Fibroblast of pulmonary artery (primary cell): ENCODE measurements at places on chromosomes 4 and X.

DNA sequence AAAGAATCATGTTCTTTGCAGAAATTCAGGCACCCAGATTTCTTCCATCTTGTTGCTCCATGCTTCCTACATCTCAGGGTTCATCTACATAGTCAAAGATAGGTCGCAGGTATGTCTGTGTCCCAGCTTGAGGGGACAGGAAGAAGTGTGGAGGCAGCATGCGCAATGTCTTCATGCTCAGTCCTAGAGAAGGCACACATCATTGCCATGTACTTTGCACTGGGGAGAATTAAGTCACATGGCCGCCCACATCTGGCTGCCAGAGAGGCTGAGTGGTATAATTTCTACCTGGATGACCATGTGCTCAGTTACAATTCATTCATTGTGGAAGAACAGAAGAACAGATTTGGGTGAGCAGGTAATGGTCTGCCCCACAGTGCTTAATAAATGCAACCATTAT, 54.1 kb downstream of the GAB1 start:
- DNase-seq, result no peak

DNA sequence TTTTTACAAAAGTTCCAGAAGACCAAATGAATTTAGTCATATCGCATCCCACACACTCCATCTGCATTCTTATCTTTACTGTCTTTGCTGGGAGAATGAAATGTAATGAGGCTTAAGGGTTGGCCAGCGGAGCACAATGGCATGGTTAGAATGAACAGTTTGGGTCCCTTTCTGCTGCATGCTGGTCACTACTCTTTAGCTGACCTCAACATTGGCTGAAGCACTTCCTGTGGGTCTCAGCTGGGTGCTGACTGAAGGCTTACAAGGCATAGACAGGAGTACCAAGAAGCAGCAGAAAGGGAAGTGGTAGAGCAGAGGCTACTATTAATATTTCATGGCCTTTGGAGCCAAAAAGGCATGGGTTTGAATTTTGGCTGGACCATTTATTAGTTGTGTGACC, 159.4 kb upstream of the GPC4 start:
- no peak for DNase-seq

GRCh38 chrX:129984111-129984958, 1.9 kb downstream of the BCORL1 start:
- no peak for DNase-seq

DNA sequence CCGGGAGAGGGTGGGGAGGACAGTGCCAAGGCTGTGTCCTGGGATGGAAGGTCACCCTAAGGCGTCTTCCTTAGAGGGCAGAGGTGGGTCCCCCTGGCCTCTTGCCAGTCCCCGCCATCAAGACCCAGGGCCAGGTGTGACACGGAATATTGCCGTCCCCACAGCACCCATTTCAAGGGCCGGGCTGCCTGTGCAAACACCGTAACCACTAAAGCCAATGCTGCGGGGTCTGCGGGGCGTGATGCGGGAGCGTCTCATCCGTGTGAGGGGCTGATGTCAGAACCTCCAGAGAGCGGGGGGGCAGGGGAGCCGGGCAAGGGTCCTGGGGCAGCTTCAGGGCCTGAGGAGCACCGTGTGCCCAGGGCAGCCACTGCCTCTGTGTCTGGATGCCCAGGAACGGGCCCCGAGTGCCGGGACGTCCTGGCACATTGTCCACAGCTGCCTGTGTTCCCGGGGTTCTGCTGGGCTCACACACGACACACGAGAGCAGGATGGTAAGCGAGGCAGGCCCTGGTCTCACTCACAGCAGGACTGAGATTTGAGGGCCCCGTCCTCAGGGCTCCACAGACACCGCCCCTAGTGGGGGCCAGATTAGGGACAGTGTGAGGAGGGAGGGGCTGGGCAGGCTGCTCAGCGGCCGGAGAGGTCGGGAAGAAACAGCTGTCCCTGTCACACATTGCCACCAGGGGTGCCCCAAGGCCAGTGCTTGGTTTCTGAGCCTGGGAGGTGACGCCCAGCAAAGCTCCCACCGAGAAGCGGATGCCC, 29.2 kb downstream of the NKX1-1 start:
- DNase-seq, result no peak

- DNase-seq, result no peak
These were observed 10.9 kb downstream of the EVC start for GRCh38 chr4:5721923-5722322.

DNA sequence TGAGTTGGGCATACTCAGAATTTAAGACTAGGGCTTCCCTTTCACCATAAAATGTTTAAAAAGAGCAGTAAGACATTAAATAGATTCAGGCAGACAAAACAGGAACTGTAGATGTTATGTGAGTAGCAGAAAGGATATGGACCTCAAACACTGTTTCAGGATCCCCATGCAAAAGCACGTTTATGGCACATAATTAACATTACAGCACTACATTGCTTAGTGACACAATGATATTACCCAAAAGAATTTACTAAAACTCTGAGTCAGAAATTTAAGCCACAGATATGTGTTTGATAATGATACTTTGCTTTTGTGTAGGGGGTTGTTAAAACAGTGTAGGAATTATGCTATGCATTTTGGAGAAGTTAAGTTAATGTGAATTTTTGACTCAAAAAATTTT, 266.3 kb downstream of the PDGFC start:
- peak; percentile 4 for DNase-seq
